SK-N-SH (cell line): ENCODE measurements at places on chromosomes 7 and 10. TPM values are rescaled to one million over a fixed set of nuclear protein-coding genes. Genes with fewer than 3 reads are reported as not detected.

The C1QL3 gene
- polyA plus RNA-seq: not detected in 2 replicates

DNA sequence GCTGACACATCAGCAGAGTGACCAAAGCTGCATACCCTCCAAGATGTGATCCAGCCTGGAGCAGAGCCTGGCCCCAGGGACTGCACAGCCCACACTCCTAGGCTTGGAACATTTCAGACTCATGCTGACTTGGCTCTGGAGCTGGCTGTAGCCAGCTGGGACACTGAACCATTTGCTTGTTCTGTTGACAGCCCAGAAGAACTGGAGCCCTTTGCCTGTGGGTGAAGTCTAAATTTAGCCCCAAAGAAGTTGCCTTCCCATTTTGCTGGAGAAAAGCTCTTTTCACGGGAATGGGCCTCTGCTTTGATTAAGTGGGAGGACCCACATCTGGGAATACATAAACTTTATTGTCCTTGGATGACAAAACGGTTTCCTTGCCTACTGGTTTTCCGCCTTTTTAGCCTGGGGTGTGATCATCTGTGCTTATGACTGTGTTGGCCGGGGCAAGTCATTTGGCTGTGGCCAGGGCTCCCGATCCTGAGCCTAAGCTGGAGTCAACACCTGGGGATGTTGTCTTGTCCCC, 186.2 kb upstream of the BMPER start:
- DNase-seq: no peak

GRCh38 chr10:91009121-91009520, 88.2 kb upstream of the ANKRD1 start:
- no peak for DNase-seq

DNA sequence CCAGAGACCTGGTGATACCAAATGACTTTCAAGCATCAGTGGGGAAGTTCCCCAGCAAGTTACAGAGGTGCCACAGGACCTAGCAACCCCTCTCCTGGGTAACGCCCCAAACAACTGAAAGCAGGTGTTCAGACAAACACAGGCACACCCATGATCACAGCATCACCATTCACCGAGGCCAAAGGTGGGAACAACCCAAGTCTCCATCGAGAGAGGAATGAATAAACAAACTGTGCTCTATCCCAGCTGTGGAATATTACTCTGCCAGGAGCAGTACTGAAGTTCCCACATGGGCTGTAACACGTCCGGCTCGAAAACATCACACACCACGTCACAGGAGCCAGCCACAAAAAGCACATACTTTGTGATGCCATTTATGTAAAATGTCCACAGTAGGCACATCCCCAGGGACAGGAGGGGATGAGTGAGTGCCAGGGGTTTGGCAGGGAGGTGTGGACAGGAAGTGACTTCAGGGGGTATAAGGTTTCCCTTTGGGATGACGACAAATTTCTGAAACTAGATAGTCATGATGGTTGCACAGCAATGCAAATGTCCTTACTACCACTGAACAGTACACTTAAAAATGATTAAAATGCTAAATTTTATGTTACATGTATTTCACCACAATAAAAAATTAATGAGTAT, 222.8 kb downstream of the TNS3 start:
- DNase-seq: no peak

DNA sequence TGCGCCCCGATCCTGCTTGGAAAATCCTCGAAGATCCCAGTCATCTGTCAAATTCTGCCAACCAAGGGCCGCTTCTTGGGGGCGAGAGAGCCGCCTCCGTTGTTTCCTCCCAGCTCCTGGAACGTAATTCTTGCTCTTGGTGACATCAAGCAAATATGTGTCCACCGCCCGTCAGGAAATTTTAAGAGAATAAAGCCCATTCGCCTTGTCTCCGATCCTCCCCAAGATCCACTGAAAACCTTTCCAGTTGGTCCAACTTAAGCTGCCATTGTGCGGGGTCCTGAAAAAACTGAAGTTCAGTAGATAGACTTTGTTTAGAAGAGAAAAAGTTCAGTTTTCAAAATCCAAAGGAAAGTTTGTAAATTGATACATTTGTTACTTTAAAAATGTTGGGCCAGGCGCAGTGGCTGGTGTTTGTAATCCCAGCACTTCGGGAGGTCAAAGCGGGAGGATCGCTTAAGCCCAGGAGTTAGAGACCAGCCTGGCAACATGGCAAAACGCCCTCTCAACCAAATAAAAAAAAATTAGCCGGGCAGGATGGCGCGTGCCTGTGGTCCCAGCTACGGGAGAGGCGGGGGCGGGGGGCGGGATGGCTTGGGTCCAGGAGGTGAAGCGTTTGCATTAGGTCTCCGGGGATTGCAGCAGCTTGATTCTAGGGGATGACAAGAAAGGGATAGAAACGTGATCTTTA, 1.0 kb upstream of the ZNF800 start:
- DNase-seq: peak; percentile 52
